NCI-H1092 (cell line): ENCODE measurements at places on chromosomes 16 and 17.

GRCh38 chr16:55338646-55339045 is 14.6 kb downstream of the IRX6 start:
- no peak for DNase-seq

DNA sequence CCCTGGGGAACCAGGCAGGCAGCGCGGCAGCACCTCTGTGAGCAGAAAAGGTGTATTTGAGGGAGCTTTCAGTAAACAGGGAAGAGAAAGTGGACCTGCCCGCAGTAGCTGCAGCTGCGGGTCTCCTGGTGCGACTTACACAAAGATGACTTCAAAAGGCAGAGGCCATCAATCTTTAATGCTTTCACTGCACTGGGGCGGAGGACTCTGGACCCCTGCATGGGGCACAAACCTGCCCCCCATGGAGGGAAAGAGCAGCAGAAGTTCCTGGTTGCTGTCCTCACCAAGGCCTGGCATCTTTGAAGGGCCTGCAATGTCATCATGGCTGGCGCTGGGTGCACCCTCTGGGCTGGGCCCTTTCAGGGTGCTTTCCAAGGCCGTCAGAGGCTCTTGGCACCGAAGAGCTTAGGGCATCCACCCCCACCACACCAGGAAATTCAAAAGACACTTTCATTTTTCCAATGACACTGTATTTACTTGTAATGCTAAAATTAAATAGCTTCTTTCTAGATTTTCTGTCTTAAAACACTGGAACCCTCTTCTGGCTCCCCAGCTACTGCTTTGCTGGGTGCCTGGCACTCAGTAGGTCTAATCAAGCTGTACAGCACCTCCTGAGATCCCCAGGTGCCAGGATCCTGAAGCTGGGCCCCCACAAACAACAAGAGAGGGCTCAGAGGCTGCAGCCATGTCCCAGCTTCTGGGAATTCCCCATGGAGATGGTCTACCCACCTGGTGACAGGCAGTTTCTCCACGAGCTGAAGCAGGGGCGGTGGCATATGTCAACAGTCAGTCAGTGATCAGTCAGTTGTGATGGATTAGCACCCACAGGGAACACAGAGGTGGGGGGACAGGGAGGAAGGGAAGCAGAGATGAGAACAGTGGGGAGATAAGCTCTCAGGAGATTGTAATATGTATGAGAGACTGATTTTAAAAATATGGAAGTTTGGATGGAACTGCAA is 2.1 kb upstream of the CACNG1 start:
- no peak for DNase-seq

DNA sequence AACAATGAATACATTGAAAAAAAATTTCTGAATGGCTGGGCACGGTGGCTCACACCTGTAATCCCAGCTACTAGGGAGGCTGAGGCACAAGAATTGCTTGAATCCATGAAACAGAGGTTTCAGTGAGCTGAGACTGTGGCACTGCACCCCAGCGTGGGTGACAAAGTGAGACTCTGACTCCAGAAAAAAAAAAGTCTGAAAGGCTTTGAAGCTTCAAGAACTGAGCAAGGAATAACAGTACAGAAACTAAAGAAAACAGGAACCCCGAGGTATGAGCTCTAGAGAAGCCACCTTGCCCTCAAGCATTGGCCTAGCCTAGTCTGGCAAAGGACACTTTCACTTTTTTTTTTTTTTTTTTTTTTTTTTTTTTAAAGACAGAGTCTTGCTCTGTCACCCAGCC is 45.0 kb downstream of the TEX2 start:
- no peak for DNase-seq

DNA sequence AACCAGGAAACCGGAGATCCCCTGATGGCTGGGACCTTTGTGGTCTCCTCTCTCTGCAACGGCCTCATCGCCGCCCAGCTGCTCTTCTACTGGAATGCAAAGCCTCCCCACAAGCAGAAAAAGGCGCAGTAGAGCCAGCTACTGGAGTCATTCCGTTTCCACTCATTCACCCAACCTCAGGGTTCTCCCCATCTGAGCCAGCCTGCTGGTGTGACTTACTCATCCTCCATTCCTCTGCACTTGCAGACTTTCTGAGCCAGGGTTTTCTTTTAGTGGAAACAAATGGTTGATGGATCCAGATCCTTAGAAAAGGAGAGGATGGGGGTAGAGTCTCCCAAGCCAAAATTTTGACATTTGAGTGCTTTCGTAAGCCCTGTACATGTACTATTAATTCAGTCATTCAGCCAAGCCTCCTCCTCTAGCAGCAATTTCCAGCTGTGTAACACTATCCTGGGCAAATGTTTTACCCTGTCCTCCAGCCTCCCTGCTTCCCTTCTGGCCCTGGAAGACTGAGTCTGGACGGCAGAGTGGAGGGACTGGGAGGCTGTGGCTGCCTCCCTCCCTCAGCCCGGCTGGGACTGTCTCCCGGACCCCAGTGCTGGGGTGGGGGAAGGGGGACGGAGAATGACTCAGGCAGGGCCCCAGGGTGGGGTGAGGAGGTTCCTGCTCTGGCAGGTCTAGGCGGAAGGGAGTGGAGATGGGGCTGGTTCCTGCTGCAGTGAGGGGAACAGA is 2.3 kb downstream of the SOX15 start:
- no peak for DNase-seq
